ENCODE measurements at places on chromosomes 4 and X.

DNA sequence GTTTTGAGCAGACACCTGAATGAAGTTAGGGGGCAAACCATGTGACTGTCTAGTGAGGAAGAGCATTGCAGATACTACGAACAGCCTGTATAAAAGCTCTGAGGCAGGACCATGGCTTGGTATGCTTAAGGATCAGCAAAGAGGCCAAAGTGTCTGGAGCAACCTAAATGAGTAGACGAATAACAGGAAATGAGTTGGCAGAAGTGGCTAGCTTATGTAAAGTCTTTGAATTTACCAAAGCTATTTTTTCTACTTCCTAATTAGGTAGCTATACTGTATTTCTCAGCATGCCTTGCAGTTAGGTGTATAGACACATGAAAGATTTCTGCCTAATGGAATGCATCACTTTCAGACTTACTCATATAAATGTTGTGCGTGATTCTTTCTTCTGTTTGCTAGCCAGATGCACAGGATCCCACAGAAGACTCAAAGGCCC is 9.3 kb upstream of the GPRIN3 start:
- peak; percentile 89 for ATAC-seq

GRCh38 chr4:3522326-3522640 is 9.9 kb downstream of the LRPAP1 start:
- ATAC-seq, result no peak

GRCh38 chrX:150337026-150337425 is 26.1 kb upstream of the MAMLD1 start:
- no peak for ATAC-seq

DNA sequence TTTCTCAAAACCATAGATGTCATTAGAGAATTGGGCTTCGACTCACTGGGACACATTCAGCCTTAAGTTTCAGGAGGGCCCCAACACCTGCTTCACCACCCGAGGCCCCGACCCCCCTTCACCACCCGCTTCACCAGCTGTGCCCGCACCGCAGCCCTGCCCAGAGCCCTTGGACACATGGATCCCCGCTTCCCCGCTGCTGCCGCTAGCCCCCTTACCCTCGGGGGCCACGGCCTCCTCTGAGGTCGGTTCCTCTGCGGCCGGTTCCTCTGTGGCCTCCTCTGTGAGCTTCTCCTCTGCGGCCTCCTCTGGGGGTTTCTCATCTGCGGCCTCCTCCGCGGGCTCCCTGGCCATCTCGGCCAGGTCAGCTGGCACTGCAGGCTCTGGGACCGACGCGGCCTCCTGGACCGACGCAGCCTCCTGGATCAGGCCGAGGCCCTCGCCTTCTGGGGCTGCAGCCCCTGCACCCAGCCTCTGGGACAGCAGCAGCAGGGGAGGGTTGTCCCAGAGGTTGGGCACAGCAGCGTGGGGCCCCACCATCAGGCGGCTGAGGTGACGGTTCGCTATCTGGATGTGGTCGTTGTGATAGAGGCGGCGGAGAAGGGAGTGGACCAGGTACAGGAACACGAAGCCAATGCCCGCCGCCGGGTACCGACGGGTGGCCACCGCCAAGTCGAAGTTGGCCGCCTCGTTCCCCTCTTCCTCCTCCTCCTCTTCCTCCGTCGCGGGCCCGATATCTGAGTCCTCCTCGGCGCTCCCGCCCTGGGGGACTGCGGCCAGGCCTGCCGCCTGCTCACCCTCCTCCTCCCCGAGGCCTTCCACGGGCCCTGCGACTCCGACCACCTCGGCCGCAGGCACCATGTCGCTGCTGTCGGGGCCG is 748 bp downstream of the CT47B1 start:
- no peak for ATAC-seq

GRCh38 chr4:181877329-181877848 is 365.8 kb upstream of the TENM3 start:
- no peak for ATAC-seq

- ATAC-seq, result no peak
Observed at GRCh38 chr4:1685235-1686150, 1.4 kb upstream of the FAM53A start.

GRCh38 chr4:70734168-70734954 is 12.6 kb downstream of the RUFY3 start:
- ATAC-seq, result peak; percentile 90

GRCh38 chr4:132587626-132588025 is 561.5 kb upstream of the PCDH10 start:
- no peak for ATAC-seq

GRCh38 chrX:16658284-16658683 is 8.3 kb downstream of the S100G start:
- no peak for ATAC-seq

GRCh38 chrX:152861826-152862225 is 31.0 kb downstream of the NSDHL start:
- no peak for ATAC-seq

- ATAC-seq, result no peak
Observed at GRCh38 chrX:44152852-44153251, 179.7 kb upstream of the NDP start.

DNA sequence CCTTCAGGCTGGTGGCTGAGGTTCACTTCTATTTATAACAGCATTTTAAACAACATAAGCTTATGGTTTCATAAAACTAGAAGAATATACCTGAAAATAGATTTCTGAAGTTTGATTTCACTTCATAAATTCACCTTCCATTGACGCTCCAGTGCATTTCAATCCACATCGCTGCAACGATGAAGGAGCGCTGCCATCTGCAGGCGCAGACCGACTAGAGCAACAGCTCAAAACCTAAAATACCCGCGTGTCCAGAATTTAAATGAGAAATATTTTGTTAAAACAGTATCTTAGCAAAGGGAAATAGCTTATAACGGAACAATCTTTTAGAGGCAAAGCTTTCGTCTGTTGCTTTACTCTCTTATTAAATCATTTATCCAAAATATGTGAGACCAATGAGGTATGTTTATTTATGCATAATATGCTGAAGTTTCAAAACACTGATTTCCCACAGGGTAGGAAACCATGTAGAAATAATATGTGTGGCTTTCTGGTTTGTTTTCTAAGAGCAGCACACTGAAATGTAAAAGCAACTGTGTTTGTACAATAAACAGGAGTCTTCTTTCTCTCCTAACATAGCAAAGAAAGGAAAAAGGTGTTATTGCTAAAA is 816.4 kb upstream of the FRG1 start:
- ATAC-seq, result no peak

DNA sequence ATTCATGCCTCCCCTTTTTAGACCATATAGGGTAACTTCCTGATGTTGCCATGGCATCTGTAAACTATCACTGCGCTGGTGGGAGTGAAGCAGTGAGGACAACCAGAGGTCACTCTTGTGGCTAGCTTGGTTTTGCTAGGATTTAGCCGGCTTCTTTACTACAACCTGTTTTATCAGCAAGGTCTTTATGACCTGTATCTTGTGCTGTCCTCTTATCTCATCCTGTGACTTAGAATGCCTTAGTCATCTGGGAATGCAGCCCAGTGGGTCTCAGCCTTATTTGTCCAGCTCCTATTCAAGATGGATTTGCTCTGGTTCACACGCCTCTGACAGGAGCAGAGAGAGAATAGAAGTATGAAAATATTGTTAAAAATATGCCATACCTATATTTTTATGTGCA is 355.7 kb downstream of the ADGRL3 start:
- no peak for ATAC-seq

- no peak for ATAC-seq
Observed at GRCh38 chr4:189117426-189117825, 823.2 kb upstream of the FRG1 start.

DNA sequence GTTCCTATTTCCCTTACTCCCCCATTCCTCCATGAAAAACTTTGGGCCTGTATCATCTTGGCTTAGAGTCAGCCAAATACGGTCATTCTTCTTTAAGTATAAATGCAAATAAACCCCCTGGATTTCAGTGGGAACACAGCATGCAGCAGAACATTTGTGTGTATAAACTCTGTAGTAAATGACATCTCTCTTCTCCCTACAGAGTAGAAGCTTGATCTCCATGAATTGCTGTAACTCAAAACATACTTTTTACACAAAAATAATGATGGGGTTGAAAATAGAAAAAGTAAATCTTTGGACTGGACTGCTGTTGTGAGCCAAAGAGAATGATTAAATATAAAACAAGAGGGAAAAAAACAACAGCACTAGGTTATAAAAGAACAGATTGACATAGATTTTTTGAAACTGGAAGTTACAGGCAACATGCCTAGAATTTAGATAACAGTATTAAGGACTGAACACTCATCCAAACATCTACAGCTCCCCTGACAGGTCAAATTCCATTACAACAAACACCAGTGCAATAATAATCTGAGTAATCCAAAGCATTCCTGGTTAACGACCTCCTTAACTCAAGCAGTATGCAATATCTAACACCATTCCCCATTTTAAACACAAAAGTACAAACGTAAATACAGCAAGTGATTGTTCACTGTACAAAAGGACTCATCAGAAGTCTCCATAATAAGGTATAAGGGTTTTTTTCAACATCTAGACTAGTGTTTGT is 30.7 kb downstream of the TSPAN5 start:
- no peak for ATAC-seq

- ATAC-seq, result no peak
Observed at GRCh38 chr4:179325181-179325580, 1882.9 kb upstream of the AGA start.

GRCh38 chr4:2796849-2797544 is 4.1 kb downstream of the SH3BP2 start:
- no peak for ATAC-seq

- ATAC-seq, result no peak
Observed at GRCh38 chr4:142596121-142596520, 250.0 kb downstream of the INPP4B start.

- ATAC-seq, result no peak
Observed at GRCh38 chr4:5704276-5704675, 4.1 kb downstream of the EVC2 start.

DNA sequence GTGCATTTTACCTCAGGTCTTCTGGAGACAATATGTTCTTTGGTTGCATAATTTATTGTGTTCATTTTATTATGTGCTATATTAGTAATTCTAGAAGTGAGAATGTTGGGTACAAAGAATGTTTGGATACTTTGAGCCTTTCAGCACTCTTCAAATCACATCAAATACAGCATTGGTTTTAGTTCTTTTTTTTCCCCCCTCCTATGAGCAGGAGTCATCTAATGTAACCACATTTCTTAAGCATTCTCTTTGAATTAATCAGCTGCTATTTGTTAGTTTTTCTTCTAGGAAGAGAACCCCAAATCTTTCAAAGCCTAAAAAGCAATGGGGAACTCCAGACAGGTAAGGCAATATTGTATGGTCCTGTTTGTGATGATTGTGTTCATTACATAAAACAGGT is 46.7 kb downstream of the ARL9 start:
- ATAC-seq, result no peak

- ATAC-seq, result peak; percentile 52
Observed at GRCh38 chr4:101020956-101021355, 326.4 kb downstream of the PPP3CA start.
